ENCODE measurements at places on chromosomes 3 and 15. TPM values are rescaled to one million over a fixed set of nuclear protein-coding genes. Genes with fewer than 3 reads are reported as not detected.
A peak's percentile ranks its signal among the peaks of the same experiment; 100 is the strongest.

- no peak for DNase-seq
Observed at GRCh38 chr15:34993412-34993811, 5.3 kb upstream of the ZNF770 start.

DNA sequence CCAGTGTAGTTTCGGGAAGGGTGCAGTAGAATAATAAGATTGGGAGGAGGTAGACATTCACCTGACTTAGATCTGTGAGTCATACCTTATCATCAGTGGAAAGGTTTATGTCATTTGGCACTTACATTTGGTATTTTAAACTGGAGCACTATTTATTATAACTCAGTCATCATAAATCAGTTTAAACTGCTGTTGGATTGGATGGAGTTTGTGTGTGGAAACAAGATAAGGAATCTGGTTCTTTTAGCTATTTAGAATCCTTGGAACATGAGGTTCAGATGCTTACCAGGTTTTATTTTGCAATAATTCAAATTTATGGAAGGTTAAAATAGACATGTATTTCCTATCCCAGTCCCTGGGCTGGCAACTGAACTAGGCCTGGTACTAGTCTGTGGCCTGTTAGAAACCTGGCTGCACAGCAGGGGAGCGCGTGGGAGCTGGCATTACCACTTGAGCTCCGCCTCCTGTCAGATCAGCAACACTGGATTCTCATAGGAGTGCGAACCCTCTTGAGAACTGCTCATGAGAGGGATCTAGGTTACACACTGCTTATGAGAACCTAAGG, 34.5 kb downstream of the ZFAND6 start:
- peak; percentile 39 for DNase-seq

DNA sequence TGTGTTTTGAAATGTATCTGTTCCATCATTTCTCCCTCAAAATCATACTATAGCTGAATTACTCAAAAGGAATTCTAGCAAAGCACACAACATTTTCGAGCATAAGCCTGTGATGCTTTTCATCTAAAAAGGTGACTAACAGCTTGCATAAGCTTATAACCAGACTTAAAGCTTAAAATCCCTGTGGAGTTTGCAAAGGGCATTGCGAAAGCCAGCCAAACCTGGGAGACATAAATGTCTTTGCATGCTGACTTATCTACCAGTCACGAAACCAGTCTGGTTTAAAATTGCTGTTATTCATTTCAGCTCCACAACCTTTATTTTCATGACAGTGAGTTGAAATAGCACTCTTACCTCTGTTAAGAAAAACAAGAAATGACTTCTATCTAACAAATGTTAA, 35.6 kb upstream of the LIPC start:
- DNase-seq: peak; percentile 95

- DNase-seq: no peak
Observed at GRCh38 chr3:60125686-60126085, 1075.9 kb upstream of the CFAP20DC start.

DNA sequence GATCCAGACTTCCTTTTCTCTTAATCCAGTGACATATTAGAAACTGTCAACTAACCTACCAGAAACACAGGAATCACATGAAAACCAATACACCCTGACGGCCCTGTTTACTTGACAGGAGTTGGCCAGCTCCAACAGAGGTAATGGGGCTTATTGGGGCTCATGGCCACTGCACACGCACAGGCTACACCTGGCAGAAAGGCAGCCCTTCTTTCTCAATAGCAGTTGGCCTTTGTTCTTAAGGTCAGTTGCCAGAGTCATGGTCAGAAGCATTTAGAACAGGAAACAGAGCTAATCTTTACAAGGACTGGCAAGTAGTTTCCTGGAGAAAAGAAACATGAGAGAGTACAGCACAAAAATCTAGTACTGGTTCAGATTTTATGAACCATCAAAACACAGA, 181.8 kb downstream of the MAGI1 start:
- DNase-seq: peak; percentile 84

DNA sequence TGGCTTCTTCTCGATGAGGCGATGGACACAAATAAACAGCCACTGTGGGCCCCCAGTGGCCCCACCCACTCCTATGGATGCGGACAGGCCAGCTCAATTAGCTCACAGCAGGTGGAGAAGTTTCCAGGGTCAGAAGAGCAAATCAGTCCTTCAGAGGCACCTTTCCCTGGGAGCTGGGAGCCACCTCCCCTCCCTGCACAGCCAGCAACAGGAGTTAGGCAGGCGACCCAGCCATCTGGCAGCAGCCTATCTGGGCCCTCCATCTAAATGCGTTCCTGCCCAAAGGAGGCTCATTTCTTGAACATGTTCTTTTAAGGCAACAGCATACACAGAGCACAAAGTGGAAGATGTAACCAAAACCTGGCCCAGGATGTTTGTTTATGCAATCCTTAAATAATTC, 211.9 kb upstream of the ARRDC4 start:
- DNase-seq: no peak

DNA sequence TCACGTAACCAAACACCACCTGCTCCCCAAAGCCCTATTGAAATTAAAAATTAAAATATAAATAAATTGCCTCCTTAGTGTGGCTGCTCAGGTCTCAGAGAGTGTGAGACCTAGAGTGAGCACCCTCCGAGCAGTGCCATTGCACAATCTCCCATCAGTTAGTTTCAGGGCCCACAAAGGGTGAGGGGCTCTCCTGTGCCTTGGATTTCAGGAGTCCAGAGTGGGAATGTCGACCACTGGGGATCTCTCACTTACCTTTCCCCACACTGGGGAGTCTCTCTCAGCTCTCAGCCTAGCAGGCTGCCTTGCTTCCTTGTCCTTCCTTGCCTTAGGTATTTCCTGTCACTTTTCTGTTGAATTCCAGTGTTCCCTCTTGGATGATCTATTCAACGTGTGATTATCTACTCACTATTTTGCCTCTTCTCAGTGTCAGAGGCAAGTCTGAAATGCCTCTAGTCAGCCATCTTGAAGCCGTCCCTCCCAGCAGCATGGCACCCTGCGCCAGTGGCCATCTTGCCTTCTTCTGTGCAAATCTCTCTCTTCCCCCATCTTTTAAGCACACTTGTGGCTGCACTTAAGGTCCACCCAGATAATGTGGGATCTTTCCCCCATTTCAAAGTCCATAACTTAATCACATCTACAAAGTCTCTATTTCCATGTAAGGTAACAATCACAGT, 119.3 kb downstream of the LRRK1 start:
- DNase-seq: no peak

DNA sequence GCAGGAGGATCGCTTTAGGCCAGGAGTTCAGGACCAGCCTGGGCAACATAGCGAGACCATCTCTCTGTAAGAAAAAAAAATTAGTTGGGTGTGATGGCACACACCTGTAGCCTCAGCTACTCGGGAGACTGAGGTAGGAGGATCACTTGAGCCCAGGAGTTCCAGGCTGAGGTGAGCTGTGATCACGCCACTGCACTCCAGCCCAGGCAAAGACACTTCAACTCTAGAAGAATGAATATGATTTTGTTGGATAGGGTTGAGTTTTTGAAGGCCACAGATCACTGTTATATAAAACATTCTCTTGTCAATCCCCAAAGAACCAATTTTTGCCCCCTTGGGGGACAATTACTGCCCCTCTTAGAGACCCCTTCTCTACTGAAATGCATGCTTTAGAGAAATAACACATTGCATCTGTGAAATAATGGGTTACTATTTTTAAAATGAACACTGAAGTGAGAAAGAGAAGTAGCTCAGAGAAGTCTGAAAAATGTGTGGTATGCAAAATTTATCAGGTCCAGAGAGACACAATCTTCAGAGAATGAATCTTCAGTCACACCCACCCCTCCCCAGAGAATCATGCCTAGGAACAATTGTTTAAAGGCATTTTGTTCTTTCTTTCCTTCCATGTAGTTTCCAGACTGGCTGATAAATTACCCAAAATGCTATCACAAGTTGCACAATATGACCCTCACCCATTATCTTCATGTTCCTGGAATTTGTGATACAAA, 42.7 kb downstream of the METTL6 start:
- no peak for DNase-seq

The SGO1 gene
- total RNA-seq: 0.99 TPM

The COL6A5 gene
- under 0.01 TPM for total RNA-seq

The PRSS50 gene
- not detected for total RNA-seq

The FSTL1 gene
- total RNA-seq: 740 TPM

All from renal cortical epithelial cell (primary cell).